ENCODE measurements at places on chromosomes 3 and 15.
A peak's percentile ranks its signal among the peaks of the same experiment; 100 is the strongest.

- H3K4me3 ChIP-seq: no peak overlapping the region
- no peaks in the 10 kb centered on the region for H3K27me3 ChIP-seq
- no peaks in the 10 kb centered on the region for H3K4me1 ChIP-seq
- DNase-seq: no peak
- H3K27ac ChIP-seq: no peak overlapping the region
These were observed 239.3 kb downstream of the IL5RA start for GRCh38 chr3:2870724-2871333.

GRCh38 chr3:27779176-27779575, 57.1 kb upstream of the EOMES start:
- H3K27ac ChIP-seq: no peak overlapping the region
- H3K4me3 ChIP-seq: no peak overlapping the region
- H3K27me3 ChIP-seq: peaks cover 11% of the 10 kb centered on the region
- no peak for DNase-seq

DNA sequence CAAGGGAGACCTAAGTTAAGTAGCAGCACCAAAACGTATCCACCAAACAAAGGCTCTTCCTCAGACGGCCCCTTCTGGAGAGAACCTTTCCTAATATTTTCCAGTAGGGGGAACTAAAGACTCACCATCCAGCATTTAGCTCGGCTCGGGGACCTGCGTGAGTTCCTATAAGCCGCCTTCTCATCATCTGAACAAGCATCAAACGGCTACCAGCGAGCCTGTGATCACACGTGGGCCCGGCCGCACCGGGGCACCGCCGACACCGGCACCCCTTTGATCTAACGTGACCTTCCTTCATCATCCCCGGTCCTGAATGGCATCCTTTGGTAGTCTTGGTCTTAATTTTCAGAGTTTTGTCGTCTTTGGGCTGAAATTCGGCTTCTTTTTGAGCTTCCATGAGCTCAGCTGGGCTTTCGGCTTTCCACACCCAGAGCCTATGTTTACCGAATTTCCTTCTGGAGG, 1.4 kb upstream of the ROBO2 start:
- H3K36me3 ChIP-seq: peaks cover 4% of the 10 kb centered on the region
- H3K27me3 ChIP-seq: peaks cover 6% of the 10 kb centered on the region
- no peak for DNase-seq
- no peak overlapping the region for H3K27ac ChIP-seq
- H3K4me3 ChIP-seq: no peak overlapping the region

DNA sequence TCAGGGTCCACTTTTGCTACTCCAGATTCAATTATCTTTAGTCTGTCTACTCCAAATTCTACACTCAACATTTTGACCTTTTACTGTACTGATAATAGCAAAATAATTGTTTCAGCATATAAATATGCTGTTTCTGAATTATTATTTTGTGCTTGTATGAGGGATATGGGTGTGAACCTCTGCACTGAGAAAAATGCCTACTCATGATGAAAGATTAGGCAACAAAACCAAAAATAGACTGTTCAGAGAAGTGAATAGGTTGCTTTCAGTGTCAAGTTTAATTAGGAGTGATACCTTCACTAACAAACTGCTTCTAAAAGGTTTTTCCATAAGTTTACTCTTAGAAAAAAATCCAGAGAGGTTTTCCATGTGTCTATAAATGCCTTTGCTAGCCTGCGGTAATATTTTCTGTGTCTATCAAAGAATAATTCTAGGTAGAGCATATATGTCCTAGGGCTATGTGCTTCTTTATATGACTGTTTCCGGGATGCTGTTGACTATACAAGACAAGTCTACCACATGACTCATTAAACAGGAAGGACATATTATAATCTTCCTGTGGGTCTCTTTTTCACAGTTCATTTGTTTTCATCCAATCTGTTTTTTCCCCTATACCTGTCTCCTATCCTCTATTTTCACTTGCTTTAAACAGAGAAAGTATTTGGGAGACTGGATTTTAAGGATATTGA, 218.5 kb upstream of the TTC14 start:
- H3K27ac ChIP-seq: no peak overlapping the region
- no peak for DNase-seq
- H3K4me3 ChIP-seq: no peak overlapping the region
- no peaks in the 10 kb centered on the region for H3K36me3 ChIP-seq
- no peaks in the 10 kb centered on the region for H3K4me1 ChIP-seq

DNA sequence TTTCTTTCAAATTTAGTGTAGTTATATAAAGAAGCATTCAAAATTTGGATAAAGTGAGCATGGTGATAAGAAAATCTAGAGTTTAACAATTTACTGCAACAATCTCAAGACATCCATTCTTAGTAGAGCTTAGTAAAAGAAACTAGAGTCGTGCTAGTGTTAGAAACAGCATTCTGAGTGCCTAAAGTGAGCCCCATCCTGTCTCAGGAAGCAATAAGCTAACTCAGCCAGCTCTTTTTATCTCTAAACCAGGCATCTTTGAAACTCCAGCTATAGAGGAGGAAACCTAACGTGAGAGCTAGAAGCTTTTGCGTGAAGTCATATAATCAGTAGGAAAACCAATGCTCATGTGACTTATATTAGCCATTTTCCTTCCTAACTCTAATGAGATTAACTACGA, 1187.1 kb upstream of the EPHA6 start:
- no peaks in the 10 kb centered on the region for H3K27me3 ChIP-seq
- no peak for DNase-seq
- H3K4me3 ChIP-seq: no peak overlapping the region
- H3K4me1 ChIP-seq: no peaks in the 10 kb centered on the region
- no peaks in the 10 kb centered on the region for H3K36me3 ChIP-seq

DNA sequence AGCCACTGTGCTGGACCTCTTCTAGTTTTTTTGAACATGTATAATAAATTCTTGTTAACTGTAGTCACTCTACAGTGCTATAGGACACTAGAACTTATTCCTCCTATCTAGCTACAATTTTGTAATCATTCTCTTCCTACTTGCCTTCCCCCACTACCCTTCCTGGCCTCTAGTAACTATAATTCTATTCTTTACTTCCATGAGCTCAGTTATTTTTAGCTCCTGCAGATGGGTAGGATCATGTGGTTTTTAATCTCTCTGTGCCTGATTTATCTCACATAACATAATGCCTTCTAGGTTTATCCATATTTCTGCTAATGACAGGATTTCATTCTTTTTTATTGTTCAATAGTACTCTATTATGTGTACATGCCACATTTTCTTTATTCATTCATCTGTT, 113.2 kb upstream of the FGF7 start:
- DNase-seq: no peak
- H3K36me3 ChIP-seq: peaks cover 27% of the 10 kb centered on the region
- no peak overlapping the region for H3K4me3 ChIP-seq
- H3K27me3 ChIP-seq: peaks cover 1% of the 10 kb centered on the region

GRCh38 chr15:63678393-63678792, 81.2 kb downstream of the FBXL22 start:
- no peaks in the 10 kb centered on the region for H3K27me3 ChIP-seq
- peaks cover under 1% of the 10 kb centered on the region for H3K4me1 ChIP-seq
- no peak overlapping the region for H3K4me3 ChIP-seq
- peaks cover 25% of the 10 kb centered on the region for H3K36me3 ChIP-seq
- DNase-seq: no peak

GRCh38 chr3:40407007-40407406, 20.0 kb downstream of the ENTPD3 start:
- H3K27me3 ChIP-seq: peaks cover 6% of the 10 kb centered on the region
- H3K4me3 ChIP-seq: no peak overlapping the region
- no peak for DNase-seq
- H3K27ac ChIP-seq: no peak overlapping the region
- H3K4me1 ChIP-seq: no peaks in the 10 kb centered on the region

GRCh38 chr15:83682476-83683088, 28.7 kb downstream of the ADAMTSL3 start:
- H3K27ac ChIP-seq: no peak overlapping the region
- H3K4me1 ChIP-seq: no peaks in the 10 kb centered on the region
- no peak for DNase-seq
- H3K27me3 ChIP-seq: no peaks in the 10 kb centered on the region
- H3K4me3 ChIP-seq: no peak overlapping the region

- H3K27me3 ChIP-seq: no peaks in the 10 kb centered on the region
- no peaks in the 10 kb centered on the region for H3K4me1 ChIP-seq
- no peak for DNase-seq
- H3K36me3 ChIP-seq: peaks cover 5% of the 10 kb centered on the region
- H3K4me3 ChIP-seq: no peak overlapping the region
- H3K27ac ChIP-seq: no peak overlapping the region
These were observed 676.6 kb downstream of the NSUN3 start for GRCh38 chr3:94739420-94739819.

GRCh38 chr15:24696842-24697241, 21.3 kb downstream of the NPAP1 start:
- no peak overlapping the region for H3K27ac ChIP-seq
- H3K4me1 ChIP-seq: no peaks in the 10 kb centered on the region
- H3K27me3 ChIP-seq: no peaks in the 10 kb centered on the region
- H3K4me3 ChIP-seq: no peak overlapping the region
- no peak for DNase-seq

- H3K4me1 ChIP-seq: no peaks in the 10 kb centered on the region
- no peak overlapping the region for H3K27ac ChIP-seq
- peak; percentile 11 for DNase-seq
- peak overlapping the region; percentile 12 for H3K4me3 ChIP-seq
- H3K27me3 ChIP-seq: peaks cover 2% of the 10 kb centered on the region
These were observed 143.9 kb downstream of the GABRB3 start for GRCh38 chr15:26628879-26629529.

- H3K4me3 ChIP-seq: no peak overlapping the region
- peaks cover 11% of the 10 kb centered on the region for H3K4me1 ChIP-seq
- H3K27me3 ChIP-seq: peaks cover 3% of the 10 kb centered on the region
- H3K36me3 ChIP-seq: peaks cover 43% of the 10 kb centered on the region
- peak; percentile 3 for DNase-seq
These were observed 91.8 kb downstream of the BTD start for GRCh38 chr3:15693355-15693754.

DNA sequence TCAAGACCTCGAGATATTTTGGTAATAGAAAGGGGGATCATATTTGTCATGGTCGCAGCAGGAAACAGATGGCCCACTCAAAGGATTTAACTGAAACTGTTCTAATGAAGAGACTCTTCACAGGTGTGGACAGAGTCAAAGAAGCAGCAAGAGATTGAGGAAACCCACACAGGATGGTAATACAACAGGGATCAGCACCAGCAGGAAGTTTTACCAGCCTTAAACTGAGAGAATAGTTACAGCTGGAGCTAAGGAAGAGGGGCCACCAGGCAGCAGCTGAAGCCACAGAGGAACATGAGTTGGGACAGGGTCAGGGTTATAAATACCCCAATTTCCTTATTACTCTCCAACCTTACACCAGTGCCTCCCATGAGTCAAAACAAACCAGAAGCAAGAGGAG, 131.8 kb upstream of the UBE2E2 start:
- no peaks in the 10 kb centered on the region for H3K4me1 ChIP-seq
- no peaks in the 10 kb centered on the region for H3K36me3 ChIP-seq
- H3K27ac ChIP-seq: no peak overlapping the region
- no peak overlapping the region for H3K4me3 ChIP-seq
- no peak for DNase-seq
- H3K27me3 ChIP-seq: peaks cover 3% of the 10 kb centered on the region

DNA sequence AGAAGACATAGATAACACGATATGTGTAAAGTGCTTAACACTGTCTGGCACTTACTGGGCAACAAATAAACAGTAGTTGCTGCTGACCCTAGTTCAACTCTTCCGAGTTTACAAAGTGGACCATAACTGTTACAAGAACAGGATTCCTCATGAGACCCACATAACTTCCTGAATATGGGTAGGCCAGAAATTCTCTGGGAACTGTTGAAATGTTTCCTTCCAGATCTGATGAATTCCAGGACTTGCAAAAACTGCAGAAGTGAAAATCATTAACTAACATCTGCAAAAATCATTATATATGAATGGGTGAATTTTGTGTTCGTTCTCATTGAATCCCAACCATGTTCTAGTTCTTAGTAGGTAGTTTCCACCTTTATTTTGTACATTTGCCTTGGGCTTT, 181.7 kb upstream of the MME start:
- H3K4me3 ChIP-seq: no peak overlapping the region
- no peak overlapping the region for H3K27ac ChIP-seq

DNA sequence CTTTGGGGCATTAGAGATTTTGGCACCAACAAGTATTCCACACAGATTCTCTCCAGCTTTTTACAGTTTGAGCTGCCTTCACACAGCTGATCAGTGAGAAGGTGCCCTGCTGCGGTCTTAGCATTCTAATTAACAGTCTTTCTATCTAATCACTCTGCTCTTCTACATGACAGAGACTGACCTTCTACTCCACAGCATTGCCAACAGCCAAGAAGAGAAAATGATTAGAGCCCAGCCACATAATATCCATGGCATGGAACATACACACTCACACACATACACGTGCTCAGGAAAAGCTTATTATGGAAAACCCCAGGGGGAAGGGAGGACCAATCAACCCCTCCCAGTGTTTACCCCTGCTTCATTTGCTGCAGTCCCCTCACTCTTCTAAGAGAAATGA, 76.1 kb upstream of the PPP2R3A start:
- peaks cover 11% of the 10 kb centered on the region for H3K27me3 ChIP-seq
- H3K4me3 ChIP-seq: no peak overlapping the region
- H3K4me1 ChIP-seq: no peaks in the 10 kb centered on the region
- H3K27ac ChIP-seq: no peak overlapping the region
- DNase-seq: no peak
- H3K36me3 ChIP-seq: no peaks in the 10 kb centered on the region

DNA sequence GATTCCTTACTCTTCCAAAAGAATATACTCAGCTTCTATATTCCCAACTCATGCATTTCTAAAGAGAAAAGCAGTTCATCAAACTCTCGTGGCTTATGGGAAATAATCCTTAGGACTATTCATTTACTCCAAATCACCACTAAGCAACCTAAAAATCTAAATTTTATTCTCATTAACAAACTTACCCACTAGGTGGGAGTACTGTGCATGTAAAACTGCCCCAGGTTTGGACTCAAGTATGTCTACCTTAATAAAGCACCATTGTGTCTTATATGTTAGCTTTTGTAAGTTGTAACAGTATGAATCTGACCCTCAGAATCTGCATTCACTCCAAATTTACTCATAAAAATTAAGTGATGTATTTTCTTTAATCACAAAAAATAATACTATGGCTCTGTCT, 25.3 kb downstream of the RAD18 start:
- H3K4me1 ChIP-seq: no peaks in the 10 kb centered on the region
- H3K4me3 ChIP-seq: no peak overlapping the region
- no peak for DNase-seq
- no peak overlapping the region for H3K27ac ChIP-seq

GRCh38 chr3:66406831-66407610, 93.8 kb downstream of the LRIG1 start:
- H3K4me3 ChIP-seq: no peak overlapping the region
- DNase-seq: no peak
- H3K4me1 ChIP-seq: no peaks in the 10 kb centered on the region
- H3K27ac ChIP-seq: no peak overlapping the region

DNA sequence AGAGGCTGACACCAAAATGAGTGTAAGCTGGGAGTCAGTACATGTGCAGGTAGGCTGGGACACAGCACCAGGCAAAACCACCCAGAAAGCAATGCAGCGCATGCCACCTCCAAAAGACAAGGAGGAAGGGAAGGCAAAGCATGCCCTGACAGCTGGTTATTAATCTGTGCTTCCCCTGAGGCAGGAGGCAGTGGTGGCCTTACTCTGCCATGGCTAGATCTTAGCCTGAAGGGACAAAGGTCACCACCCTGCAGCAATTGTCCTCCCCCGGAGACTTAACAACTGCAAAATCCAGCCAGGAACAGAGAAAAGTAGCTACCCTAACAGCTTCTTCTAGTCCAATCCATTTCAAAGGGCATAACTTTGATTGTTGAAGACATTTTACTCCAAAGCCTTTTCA, 73.7 kb downstream of the PLD1 start:
- DNase-seq: no peak
- no peaks in the 10 kb centered on the region for H3K27me3 ChIP-seq
- no peak overlapping the region for H3K4me3 ChIP-seq
